ENCODE measurements at places on chromosomes 13 and 19.

DNA sequence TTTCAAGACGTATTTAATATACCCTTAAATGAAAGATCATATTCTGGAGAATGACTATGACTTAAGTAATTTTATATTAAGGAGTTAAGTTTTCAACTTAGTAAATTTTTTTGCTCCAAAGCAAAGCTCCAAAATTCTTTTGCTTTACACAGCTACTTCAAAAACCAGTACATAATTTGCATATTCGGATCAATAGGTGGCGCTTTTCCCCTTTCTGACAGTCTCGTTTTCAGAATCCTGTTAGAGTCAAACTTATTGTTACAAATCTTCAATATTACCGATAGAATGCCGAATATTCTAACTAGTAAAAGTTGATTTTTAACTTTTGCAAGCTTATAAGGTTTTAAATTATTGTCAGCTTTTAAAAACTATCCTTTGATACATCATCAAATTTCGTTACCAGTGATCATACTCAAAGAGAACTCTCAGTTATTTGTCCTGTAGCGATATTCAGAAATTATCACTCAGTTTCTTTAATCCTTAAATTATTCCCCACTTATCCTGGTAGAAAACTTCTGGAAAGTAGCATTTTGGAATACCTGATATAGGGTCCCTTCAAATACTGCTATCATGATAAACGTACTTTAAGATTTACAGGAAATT is 852.7 kb upstream of the KLHL1 start:
- DNase-seq = no peak

DNA sequence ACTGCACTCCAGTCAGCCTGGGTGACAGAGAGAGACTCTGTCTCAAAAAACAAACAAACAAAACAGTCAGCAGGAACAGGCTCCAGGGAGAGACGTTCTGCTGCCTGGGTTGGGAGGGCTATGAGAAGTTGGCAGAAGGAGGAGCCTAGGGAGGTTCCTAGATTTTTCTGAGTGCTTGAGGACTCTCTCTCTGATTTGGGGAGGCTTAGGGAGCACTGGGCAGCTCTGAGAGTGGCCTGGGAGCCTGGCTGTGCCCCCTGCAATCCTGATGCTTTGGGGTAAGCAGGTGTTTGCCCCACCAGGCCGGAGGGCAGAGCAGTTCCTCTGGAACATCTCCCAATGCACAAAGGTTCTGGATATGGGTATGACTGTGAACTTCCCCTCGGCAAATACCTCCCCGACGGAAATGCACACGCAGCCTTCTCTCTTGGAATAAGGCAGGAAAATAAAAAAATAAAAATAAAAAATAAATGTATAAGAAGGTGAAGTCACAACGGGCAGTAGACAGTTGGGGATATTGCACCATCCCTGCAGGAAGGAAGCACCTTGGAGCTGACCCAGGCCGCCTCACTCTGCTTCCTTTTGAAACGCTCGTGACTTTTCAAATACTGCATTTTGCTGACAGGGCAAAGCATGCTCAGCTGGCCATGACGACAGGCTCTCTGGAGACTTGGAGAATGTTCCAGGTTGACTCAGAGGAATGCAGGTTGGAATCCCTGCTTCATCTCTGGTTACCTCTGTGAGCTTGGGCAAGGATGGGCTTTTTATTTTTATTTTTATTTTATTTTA is 26.5 kb upstream of the HOMER3 start:
- DNase-seq = no peak

DNA sequence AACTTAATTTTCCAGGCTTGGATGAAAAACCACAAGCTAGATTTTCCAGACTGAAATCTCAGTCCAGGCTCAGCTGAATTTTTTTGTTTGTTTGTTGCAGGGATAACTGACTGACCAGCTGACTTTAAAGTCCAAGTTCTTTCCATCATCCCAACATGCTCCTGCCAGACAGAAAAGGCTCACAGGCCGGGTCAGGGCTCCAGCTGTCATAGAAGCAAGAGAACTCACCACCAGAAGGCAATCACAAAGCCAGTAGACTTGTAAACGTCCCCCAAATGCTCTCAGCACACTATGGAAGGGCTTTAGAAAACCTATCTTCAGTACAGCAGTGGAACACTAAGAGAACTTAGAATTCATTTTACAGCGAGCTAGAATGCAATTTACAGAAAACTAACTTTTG is 25.5 kb downstream of the DCLK1 start:
- no peak for DNase-seq

DNA sequence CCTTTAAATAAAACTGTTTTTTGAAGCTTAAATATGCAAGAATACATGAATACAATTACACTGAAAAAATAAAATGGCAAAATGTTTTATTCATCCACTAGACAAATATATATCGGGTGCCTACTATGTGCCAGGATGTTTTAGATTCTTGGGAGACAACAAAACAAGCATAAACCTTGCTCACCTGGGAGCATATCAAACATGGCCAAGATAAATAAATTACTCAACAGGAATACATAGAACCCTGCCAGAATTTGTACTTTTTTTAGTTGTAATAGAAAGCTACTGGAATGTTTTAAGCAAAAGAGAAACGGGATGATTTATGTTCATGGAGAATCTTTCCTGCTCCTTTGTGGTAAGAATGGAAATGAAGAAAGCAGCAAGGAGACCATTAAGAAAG is 2358.5 kb upstream of the PCDH20 start:
- no peak for DNase-seq

DNA sequence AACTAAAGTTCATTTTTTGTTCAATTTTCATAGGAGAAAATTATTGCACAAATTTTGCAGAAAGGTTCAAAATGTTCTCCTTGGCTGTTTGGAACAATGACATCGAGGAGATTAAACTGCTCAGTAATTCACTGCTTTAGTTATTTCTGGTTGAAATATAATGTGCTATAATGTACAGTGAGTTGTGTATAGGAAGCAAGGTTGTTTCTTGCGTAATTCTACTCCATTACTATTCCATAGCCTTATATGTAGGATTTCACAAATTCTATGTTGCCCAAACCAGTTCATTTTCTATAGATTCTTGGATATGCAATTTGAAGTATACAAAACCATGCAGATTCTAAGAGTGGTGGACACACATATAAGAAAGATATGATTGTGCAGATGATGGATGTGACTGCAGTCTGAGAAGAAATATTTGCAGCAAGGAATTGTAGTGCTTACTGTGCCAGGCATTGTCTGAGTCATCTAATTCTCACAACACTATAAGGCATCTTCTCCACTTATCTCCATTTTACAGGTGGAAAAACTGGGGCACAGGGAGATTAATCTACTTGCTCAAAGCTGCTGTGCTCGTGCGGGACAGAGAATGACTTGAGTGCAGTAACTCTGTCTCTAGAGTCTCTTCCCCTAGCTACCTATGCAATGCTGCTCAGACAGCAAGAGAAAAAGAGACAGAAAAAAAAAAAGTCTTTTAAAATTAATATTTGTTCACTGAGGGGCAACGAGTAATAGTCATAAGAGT is 515.5 kb downstream of the MYO16 start:
- no peak for DNase-seq

- DNase-seq = no peak
These were observed 18.8 kb upstream of the CLASRP start for GRCh38 chr19:45020071-45020470.

- DNase-seq = no peak
These were observed 342.7 kb downstream of the OXGR1 start for GRCh38 chr13:96651598-96651997.

DNA sequence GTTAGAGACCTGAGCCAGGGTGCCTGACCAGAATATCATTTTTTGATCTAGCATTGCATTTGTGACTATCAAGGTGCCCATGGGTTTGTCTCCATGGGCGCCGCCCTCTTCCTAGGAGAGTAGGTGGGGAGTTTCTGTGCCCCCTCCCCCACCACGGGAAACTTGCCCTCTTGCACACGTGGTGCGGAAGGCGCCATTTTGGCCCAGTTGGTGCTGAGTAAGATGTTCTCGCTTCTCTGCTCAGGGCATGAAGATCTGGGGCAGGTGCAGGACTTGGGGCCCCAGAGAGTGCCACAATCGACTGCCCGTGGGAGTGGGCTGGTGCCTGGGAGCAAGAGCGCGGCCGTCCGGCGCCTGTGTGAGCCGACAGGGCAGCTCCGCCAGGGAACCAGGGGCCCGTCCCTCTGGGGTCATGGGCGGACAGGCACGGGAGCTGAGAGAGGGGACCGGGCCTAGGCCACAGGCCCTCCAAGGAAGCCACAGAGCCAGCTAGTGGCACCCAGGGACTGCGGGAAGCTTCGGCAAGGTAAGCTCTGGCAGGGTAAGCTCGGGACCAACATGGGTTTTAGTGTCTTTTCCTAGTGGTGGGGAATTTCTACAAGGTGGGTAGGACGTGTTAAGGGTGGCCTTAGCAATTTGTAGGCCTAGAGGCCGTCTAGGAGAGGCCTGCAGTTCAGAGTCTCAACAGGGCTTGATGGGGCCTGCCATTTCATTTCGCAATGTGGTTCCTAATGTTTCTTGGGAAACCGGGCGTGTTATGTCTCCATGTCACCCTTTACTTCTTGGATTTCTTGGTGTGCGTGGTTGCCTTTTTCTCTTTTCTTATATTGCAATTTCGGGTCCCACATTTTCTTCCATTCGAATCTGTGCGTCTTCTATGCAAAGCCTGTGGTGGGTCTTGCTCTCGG is 14.5 kb downstream of the SACS start:
- no peak for DNase-seq

DNA sequence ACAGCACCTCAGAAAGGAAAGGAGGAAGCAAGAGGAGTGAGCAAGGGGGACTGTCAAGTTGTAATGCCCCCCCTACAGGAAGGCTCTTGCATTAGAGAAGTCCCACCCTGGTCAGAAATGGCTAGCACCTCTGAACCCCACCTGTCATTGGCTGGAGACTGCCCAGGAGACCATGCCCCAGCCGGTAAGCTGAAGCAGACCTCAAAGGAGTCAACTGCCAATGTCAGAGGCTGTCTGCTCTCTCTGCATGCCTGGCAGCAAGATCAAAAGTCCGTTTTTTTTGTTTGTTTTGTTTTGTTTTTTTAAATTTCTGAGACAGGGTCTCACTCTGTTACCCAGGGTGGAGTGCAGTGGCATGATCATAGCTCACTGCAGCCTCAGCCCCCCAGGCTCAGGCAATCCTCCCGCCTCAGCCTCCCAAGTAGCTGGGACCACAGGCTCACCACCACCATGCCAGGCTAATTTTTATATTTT is 8.1 kb upstream of the BCL3 start:
- no peak for DNase-seq

DNA sequence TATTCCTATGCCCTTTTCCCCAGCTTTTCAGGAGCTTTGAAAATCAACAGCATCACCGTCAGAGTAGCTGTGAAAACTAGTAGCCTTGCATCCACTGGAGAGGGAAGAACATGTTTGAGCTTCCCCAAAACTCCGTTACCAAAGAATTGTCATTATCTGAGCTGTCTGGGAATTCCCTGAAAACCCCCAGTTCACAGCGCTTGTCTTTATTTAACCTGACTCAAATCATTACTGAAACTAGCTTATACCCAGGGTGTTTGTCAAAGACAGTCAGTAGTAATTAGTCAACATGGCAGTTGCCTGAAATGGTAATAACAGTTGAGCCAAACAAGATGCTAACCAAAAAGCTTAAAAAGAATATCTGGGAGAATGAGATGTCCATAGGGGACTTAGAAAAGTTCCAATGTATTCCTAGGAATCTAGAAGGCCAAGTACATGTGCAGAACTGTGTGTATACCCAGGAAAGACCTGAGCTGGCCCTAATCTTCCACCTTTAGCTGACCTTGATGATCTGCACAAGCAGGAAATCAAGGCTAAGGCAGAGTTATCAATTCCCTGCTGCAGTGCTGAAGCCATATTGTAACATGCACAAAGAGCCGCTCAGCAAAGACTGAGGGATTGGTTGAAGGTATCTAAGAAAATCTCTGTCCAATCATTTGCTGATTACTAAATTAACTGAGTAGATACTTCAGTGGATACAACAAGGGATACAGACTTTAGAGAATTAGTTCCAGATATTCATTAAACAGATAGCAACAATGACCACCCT is 130.8 kb downstream of the KL start:
- no peak for DNase-seq

GRCh38 chr19:46073268-46073922 is 32.6 kb upstream of the IGFL4 start:
- DNase-seq = no peak

- DNase-seq = no peak
These were observed 1531.0 kb downstream of the UQCRFS1 start for GRCh38 chr19:27681972-27682371.

DNA sequence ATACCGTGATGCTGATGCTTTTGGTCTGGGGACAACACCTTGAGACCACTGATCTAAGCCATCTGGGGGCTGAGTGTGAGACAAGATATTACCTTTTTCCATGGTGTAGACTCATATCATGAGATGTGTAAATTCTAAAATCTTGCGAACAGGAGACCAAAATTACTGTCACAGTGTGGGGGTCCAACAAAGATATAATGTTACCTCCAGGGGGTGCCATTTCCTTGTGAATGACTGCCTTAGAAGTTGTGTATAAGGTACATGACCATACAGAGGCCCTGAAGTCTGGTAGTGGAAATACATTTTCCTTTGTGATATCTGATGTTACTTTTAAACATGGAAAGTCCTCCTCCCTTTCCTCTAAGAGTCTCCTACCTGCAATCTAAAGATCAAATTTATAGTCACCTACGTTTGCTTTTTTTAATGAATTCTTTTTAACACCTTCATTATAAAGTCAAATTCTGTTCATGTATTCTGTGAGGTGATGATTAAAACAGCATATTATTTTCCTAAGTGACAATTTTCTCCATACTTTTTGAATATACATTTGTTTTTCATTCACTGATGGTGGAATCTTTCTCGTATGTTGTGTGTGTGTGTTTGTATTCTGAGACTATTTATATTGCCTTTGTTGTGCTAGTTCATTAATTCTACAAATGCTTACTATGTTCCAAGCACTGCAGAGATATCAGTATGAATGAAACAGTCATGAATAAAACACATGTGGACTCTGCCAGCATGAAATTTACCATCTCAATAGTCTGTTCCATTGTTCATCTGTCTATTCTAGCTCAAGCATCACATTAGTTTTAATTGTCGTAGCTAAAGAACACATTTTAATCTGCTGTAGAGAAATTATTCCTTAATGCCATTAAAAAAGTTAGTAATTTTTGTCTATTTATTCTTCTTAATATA is 113.7 kb downstream of the RFC3 start:
- DNase-seq = no peak

DNA sequence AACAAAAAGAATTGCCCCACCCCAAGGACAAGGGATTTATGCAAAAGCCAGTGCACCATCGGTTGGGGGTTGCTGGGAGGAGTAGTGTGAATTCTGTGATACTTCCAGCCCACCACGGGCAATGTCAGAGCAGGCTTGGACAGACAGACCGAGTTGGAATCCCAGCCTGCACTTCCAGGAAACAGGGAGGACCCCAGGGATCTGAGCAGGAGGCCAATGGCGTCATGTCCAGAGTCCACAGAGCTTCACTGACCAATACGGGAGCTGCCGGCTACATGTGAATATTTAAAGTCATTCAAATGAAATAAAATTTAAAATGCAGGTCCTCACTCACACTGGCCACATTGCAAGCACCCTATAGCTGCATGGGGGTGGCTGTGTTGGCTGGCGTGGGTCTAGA is 10.9 kb downstream of the ZNRF4 start:
- no peak for DNase-seq

Measured in AG04449 (cell line).